ENCODE measurements at places on chromosomes 11 and 22. TPM values are rescaled to one million over a fixed set of nuclear protein-coding genes. Genes with fewer than 3 reads are reported as not detected.

GRCh38 chr11:128616161-128616560, 28.8 kb upstream of the ETS1 start:
- H3K27me3 ChIP-seq = peaks cover 6% of the 10 kb centered on the region
- H3K36me3 ChIP-seq = no peaks in the 10 kb centered on the region
- no peaks in the 10 kb centered on the region for H3K4me1 ChIP-seq
- no peak overlapping the region for H3K27ac ChIP-seq

DNA sequence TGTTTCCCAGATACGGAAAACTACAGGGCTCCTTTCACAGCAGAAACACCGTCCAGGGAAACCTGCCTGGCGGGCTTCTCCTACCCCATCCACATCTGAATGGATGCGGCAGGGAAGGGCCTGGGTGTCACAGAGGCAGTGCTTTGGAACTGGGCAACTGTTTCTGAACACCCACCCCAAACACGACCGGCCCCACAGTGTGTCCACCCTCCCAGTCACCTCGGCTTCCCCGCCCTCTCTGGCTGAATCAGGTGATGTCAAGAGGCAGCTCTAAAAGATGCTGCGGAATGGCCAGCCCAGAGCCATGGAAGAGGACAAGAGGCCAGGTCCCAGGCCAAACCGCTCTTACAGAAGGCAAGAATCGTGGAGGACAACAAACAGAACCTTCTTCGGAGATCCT, 22.0 kb downstream of the IFT27 start:
- H3K27me3 ChIP-seq = peaks cover 22% of the 10 kb centered on the region
- H3K4me3 ChIP-seq = no peak overlapping the region
- no peaks in the 10 kb centered on the region for H3K4me1 ChIP-seq
- no peak overlapping the region for H3K27ac ChIP-seq
- DNase-seq = no peak

DNA sequence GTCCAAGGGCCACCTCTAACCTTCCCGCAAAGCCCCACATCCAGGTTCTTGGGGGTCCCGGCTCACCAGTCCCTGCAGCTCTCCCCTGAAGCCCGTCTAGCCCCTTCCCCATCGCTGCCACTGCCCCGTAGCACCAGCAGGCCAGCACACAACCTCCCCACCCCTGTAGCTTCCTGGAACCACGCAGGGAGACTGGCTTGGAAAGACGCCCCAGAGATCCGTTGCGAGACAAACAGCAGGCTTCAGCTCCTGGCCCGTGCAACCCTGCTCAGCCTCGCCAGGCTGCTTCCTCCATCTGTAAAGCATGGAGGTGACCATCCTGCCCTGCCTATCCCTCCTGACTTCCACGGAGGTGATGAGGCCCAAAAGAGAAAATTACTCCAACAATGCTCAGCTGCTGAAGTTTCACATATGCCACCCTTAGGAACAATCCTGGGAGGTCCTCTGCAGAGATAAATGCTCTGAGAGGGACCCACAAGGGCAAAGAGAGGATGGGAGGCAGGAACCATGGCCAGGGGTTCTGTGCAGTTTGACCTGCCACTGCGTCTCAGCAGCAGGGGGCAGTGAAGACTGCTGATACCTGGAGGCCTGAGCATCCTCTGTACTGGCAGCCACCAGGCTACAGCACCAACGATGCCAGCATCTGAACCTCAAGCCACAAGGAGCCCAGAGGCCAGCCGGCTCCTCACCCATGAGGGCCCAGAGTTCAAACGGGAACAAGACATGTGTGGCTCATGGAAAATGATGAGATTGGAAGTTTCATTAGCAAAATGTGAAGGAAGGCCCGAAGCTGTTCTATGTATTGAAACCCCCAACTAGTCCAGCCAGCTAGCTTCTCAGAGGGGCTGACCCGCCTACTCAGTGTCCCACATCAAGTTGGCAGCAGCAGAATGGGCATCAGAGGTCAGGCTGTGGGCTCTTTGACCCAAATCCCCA, 16.1 kb downstream of the DGCR2 start:
- H3K4me1 ChIP-seq = peaks cover 18% of the 10 kb centered on the region
- H3K27ac ChIP-seq = no peak overlapping the region
- H3K4me3 ChIP-seq = no peak overlapping the region
- peaks cover 1% of the 10 kb centered on the region for H3K36me3 ChIP-seq

DNA sequence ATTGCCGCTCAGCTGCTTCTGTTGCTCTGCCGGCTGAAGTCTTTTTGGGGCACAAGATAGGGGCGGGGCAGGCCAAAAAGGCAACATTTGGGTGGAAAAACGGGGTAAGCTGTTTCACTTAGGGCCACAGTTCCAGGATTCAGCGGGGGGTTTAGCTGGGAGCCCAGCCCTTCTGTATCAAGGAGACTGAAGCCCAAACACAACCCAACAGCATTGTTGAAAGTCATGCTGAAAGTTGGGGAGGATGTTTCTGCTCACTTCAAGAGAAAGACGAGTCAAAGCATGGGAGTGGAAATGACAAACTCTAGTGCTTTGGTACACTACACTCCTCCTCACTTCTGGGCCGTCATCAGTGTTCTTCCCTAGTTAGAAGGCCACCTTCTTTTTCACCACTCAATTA, 56.1 kb upstream of the GNAZ start:
- DNase-seq = no peak
- H3K4me3 ChIP-seq = no peak overlapping the region
- no peaks in the 10 kb centered on the region for H3K27me3 ChIP-seq
- no peaks in the 10 kb centered on the region for H3K36me3 ChIP-seq
- H3K4me1 ChIP-seq = no peaks in the 10 kb centered on the region
- H3K27ac ChIP-seq = no peak overlapping the region

The SDHD gene
- 187 TPM for total RNA-seq

GRCh38 chr11:126147208-126148111, 64.0 kb downstream of the RPUSD4 start:
- peak overlapping the region; percentile 88 for H3K27ac ChIP-seq
- no peaks in the 10 kb centered on the region for H3K27me3 ChIP-seq
- peak overlapping the region; percentile 55 for H3K4me3 ChIP-seq
- H3K36me3 ChIP-seq = no peaks in the 10 kb centered on the region

Data from HepG2 (cell line).